Stimulated activated CD8-positive, alpha-beta memory T cell treated with anti-CD3 and anti-CD28 coated beads, Interleukin-4, amount 100 ng/mL, for 1 hour (primary cell): ENCODE measurements at places on chromosomes 12 and 14.

GRCh38 chr14:103319422-103319821 is 14.6 kb upstream of the EIF5 start:
- DNase-seq, result no peak

DNA sequence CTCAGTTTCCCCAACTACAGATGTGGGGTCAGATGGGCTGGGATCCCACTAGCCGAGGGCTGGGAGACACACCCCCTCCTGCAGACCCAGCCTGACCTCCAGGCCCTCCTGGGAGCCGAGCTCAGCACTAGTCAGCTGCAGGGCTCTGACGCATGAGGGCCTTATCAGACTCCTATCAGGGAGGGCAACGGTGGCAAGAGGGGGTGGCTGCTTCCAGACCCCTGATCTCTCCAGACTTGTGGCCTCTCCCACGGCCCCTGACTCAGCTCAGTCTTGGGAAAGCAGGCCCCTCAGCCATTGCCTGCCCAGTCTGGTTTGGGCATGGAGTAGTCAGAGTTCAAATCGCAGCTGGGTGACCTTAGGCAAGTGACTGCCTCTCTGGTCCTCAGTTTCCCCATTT is 2.5 kb downstream of the RASAL1 start:
- no peak for DNase-seq

- DNase-seq, result no peak
Observed at GRCh38 chr12:53660041-53660440, 15.8 kb downstream of the ATP5MC2 start.

DNA sequence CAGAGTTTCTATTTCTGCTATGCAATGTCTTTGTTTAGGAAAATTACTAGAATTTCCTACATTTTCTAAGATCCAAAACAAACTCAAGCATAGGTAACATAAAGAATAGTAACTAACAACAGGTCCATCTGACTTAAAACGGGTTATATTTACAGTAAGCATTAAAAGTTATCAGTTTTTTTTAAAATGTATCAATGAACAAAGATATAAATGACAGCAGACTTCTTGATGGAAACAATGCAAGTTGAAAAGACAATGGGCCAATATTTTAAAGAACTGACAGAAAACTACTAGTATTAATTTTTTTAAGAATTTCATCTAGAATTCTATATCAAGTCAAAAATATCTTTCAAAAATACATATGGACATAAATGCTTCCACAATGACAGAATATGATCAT is 367.1 kb upstream of the MGAT4C start:
- no peak for DNase-seq

DNA sequence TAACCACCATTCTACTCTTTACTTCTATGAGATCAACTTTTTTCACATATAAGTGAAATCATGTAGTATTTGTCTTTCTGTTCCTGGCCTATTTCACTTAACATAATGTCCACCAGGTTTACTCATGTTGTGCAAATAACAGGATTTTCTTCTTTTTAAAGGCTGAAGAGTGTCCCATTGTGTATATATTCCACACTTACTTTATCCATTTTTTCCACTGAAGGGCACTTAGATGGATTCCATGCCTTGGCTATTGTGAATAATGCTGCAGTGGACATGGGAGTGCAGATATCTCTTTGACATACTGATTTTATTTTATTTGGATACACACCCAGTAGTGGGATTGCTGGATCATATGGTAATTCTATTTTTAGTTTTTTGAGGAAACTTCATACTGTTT is 181.1 kb upstream of the HMGA2 start:
- no peak for DNase-seq

GRCh38 chr12:120711411-120711810 is 1.2 kb downstream of the UNC119B start:
- DNase-seq, result no peak

- peak; percentile 54 for DNase-seq
Observed at GRCh38 chr12:123271001-123271668, 521 bp downstream of the CDK2AP1 start.
